NCI-H1105 treated with DMSO at 0.1 percent for 48 hours (cell line): ENCODE measurements at places on chromosomes 12 and 14.

- DNase-seq = no peak
Observed at GRCh38 chr14:43232261-43232660, 1274.8 kb downstream of the FSCB start.

DNA sequence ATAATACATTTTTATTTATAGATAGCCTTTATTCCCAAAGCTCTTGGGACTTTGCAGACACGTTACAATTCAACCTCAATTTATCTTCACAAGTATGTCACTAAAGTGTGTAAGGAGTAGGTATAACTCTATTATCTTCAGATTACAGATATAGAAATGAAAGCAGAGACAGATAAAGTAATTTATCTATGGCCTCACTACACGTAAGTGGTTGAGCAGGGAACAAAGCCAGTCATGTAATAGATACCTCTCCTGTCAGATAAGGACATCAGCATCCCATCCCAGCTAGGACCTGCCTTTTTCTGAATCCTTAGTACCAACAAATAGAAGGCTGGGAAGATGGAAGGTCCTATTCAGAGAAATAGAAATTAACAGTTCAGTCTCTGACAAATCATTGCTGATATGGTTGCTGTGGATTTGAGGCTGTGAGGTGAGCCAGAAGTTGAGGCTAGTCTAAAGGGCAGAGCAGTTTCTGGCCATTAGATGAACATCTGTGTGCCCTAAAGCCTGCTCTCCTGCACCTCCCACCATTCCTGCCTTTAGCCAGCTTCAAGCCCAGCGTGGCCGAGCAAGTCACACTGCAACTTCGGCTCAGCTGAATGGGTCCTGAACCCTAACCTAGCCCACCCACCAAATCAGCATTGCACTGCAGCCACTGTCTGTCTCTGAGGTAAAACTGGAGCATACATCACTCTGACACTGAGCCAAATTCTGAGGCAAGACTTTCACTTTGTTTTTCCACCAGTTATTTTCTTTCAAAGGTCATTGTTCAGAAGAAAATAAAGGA, 71.1 kb upstream of the PLEKHA5 start:
- DNase-seq = no peak

DNA sequence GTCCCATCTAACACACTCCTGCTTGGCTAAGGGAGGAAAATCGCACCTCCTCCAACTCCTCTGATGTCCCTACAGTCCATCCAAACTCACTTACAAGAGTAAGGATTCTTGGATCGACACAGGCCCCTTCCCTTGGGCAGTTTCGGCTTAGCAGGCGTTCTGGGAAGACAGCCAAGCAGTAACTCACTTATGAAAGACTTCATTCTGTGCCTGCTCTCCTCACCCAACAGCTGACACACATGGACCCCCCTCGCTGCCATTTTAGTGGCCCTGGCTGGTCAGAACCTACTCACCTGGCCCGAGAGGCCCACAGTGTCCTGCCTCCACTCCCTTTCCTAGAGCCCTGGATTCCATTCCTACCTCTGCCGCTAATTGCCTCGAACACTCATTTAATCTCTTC, 52.3 kb upstream of the BCL2L14 start:
- DNase-seq = peak; percentile 52

DNA sequence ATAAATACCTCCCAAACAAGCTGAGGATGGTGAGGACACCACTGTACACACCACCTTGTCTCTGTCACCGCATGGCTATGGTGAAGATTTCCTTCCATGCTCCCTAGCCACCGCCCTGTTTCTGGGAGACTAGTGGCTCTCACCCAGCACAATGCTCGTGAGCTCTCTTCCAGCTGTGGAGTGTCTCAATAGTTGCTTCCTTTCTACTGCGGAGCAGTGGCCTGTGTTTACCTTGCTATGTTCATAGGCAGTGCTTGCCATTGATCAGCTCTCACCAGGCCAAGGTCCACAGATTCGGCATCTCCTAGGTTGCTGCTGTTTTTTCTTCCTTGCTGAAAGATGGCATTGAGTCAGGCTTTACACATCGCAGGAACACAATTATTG, 313.6 kb upstream of the RTL1 start:
- DNase-seq = no peak

DNA sequence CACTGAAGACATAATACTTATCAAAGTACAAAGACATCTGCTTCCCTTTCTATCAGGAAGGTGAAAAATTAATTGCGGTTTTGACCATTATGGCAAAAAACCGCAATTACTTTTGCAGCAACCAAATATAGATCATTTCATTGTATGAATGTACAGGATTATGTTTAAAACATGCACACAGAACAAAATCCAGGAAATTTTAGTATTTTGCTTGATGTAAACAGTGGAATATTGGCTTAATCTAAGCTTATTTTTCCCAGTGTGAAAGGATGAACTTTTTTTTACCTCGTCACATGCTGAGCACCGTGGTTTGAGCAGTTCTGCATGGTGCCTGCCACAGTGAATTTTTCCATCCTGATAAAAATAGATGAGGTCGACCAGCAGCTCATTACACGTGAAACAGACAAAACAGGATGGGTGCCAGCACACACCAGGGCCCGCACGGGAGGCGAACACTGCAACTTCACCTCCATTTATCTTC, 121.2 kb downstream of the PRICKLE1 start:
- no peak for DNase-seq

GRCh38 chr12:25364529-25365339, 114.0 kb upstream of the KRAS start:
- DNase-seq = no peak

- DNase-seq = no peak
Observed at GRCh38 chr12:11861155-11861863, 209.4 kb upstream of the BCL2L14 start.

- no peak for DNase-seq
Observed at GRCh38 chr12:130948751-130949150, 5.0 kb upstream of the ADGRD1 start.

DNA sequence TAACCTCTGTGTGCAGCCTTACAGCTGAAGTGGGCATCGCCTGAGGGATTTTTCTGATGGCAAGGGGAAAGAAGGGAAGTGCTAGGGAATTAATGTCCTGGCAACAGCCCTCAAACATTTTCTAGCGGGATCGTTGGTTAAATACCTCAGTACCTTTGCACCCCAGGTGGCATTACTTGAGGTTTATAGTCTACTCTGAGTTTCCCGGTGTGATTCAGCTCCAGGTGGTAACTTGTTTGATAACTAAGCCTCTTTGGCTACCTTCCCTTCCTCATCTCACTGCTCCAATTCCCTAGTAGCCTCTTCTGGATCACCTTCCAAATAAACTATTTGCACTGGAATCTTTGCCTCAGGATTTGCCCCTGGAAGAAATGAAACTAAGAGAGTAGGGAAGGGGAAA, 237.0 kb upstream of the SSTR1 start:
- no peak for DNase-seq

GRCh38 chr12:122845041-122845864, 10.0 kb downstream of the HIP1R start:
- DNase-seq = no peak

GRCh38 chr14:53020193-53020932, 69.5 kb upstream of the FERMT2 start:
- DNase-seq = no peak

GRCh38 chr14:50812180-50812579, 18.8 kb downstream of the NIN start:
- no peak for DNase-seq

GRCh38 chr14:103931422-103931821, 3.2 kb downstream of the TDRD9 start:
- DNase-seq = no peak

GRCh38 chr12:123005081-123005626, 24.7 kb downstream of the ARL6IP4 start:
- DNase-seq = no peak

DNA sequence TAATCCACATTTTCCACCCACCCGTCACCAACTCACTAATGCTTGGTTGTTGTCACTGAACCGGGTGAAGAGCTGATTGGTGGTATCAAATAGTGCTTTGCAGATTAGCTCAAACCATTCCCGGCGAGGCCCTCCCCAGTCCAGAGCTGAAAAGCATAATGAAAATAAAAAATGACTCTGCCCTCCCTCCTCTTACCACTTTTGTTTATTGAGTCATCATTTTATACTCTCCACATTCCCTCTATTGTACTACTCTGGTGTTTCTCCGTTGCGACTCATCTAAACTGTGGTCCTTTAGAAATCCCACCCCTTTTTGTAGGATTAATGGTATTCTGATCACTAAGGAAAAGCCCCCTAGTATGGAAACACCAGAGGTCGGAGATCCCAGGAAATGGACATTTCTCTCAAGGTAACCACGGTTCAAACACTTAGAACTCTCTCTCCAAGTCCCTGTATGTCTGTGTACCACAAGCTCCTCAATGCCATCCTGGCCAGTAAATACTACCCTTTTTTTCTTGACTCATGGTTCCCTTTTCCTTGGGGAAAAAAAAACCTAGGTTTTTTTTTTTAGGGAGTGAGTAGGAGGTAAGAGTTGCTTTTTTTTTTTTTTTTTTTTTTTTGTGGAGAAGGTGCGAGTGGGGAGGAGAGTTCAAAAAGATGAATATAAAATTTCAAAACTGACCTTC, 42.0 kb downstream of the AREL1 start:
- DNase-seq = no peak

GRCh38 chr12:1003600-1004271, 12.7 kb downstream of the ERC1 start:
- no peak for DNase-seq

DNA sequence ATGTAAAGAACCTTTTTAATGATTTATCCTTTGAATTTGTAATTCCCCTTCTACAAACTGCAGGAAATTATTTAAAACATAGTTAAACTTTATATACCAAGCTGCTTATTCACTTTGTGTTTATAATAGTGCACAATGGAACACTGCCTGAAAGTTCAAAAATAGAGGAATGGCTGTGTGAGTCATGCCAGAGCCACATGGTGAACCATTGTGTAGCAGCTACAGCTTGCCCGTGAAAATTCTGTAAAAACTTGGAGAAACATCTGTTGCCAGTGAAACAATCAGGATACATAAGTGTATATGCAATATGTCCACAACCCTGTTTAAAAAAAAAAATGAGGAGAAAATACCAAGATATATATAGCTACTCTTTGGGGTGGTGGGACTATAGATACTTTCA, 59.5 kb downstream of the VEZT start:
- DNase-seq = no peak

GRCh38 chr14:57961786-57962060, 95.8 kb upstream of the SLC35F4 start:
- no peak for DNase-seq

DNA sequence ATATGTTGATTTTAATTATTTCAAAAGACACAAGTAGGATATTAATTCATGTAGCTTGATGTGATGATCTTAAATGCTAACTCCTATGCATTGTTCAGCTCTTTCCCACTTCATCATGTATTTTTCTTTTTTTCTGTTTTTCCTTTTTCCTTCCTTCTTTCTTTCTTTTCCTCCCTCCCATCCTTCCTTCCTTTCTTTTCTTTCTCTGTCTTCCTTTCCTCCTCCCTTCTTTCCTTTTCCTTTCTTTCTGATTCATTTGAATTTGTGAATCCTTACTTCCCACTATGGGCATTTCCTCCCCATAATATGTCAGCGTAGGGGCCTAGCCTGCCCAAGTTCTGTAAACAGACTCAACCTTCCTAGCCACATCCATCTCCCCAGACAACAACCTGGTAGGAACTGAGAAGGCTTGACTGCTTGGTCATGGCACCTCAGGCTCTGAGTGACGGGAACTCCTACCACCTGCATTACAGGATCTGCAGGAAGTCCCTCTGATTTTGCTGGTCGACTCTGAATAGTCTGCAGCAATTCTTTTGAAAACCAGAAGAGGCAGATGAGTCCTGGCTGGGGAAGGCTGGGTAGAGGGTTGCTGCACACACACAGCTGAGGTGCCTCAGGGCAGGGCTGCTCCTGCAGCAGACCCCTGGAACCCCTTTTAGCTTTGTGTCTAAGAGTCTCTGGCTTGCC, 33.4 kb upstream of the BHLHE41 start:
- DNase-seq = no peak

DNA sequence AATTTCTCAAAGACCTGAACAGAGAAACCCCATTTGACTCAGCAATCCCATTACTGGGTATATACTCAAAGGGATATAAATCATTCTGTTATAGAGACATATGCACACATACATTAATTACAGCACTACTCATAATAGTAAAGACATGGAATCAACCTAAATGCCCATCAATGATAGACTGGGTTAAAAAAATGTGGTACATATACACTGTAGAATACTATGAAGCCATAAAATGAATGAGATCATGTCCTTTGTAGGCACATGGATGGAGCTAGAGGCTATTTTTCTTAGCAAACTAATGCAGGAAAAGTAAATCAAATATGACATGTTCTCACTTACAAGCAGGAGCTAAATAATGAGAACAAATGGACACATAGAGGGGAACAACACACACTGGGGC, 303.8 kb downstream of the BTG1 start:
- no peak for DNase-seq

- no peak for DNase-seq
Observed at GRCh38 chr12:1816730-1817348, 3.5 kb upstream of the LRTM2 start.
